ENCODE measurements at places on chromosomes 6 and 20. TPM values are rescaled to one million over a fixed set of nuclear protein-coding genes. Genes with fewer than 3 reads are reported as not detected.

AVP gene
- not detected for total RNA-seq

WFDC10B gene
- not detected for total RNA-seq

DNA sequence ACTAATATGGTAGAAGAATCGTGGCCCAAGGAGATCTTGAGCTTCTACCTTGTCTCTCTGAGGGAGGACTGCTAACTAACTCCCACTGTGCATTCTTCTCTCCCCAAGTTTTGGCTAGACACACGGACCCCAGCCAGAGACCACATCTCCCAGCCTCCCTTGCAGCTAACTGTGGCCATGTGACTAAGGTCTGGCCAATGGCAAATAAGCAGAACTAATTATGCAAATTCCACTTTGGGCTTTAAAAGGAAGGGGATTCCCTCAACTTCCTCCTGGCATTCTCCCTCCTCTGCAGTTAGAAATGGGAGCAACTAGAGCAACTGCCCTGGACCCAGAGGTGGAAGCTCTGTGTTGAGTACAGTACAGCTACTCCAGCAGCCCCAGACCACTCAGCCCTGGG is 15.4 kb downstream of the BPIFA2 start:
- DNase-seq: no peak

BPIFB4 gene
- not detected for total RNA-seq

- DNase-seq: no peak
These were observed 5.3 kb downstream of the ANKRD6 start for GRCh38 chr6:89438248-89438647.

DNA sequence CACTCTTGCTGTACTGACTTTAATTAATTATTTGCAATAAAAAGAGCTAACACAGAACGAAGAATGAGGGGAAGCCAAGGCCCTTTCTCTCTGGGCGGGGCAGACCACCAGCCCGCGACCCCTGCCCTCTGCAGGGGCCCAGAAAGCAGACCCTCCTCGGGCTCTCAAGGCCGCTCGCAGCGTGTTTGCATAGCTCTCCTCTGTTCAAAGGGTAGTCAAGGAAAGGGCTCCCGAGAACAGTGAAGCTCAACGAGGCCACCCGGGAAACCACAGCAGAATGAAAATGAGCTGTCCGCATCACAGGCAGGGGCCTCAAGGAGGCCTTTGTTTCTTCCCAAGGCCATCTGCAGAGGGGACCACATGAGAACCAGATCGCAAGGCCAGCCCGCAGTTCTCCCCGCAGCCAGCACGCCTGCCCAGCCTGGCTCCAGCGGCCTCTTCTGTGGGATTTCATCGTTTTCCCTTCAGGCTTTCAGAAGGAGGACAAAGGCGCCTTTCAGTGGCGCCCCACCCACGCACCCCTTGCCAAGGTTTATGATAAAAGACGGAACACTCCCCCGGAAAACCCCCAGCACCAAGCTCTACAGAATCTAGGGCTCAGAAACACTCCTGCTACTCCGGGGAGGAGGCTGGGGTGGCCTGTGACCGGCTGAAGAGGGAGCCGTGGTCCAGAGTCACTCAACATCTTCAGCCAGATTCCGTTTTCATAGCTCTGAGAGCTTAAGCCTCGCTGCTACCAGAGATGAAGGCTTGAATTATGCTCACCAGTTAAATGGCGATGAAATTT is 25.3 kb downstream of the ACSS1 start:
- no peak for DNase-seq

TMX4 gene
- total RNA-seq: 91.1 TPM

GRCh38 chr6:168104636-168105035 is 25.6 kb upstream of the FRMD1 start:
- DNase-seq: no peak

- DNase-seq: no peak
These were observed 29.0 kb upstream of the TCP11 start for GRCh38 chr6:35170166-35170565.

DNA sequence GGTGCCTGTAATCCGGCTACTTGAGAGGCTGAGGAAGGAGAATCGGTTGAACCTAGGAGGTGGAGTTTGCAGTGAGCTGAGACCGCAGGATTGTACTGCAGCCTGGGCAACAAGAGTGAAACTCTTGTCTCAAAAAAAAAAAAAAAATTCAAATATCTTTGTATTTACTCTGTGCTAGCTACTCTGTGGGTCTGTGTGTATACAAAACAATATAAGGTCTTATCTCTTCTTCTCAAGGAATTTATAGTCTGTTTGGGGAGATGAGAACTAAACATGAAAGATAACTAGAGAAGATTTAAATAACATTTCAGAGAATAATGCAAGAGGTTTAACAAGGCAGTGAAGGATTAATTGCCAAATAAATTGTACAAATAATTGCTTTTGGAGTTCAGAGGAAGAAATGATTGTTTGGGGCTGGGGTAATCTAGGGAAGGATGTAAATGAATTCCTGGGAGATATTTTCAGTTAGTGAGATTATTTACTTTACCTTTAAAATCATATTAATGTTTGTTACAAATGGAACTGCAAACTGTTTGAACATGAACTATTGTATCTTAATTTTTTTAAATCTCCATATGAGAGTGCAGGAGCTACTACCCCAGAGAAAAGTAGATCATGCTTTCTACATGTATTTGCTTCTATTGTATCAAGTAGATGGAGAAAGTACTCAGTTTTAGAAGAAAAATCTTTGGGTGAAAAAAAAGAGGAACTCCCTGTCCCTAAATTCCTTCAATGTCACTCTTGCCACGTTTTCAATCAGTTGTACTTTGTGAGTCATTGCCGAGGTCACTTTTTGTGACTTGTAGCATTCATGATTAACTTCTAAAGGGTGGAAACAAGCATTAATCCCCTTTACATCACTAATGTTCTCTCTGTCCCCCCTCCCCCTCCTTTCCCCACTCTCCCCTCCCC is 39.0 kb downstream of the NCOA3 start:
- DNase-seq: no peak

- no peak for DNase-seq
These were observed 103.2 kb upstream of the PRDM1 start for GRCh38 chr6:105982761-105983540.

GRCh38 chr20:58076405-58076804 is 152.0 kb downstream of the ANKRD60 start:
- DNase-seq: no peak

DNA sequence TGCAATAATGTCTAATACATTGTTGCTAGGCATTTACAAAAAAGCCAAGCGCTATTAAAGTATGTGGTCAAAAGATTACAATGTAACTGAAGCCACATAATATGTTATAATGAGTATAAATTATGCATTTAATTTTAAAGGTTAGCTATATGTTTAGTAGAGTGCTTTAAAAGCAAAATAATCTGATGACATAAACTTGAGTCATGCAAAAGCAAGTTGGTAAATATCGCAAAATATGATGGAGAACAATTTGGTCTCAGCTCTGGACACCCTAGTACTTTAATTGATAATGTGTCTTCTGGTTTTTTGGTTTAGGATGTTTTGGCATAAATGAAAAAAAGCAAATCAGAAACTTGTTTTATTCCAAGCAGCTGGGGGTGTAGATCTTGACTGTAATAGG is 188.6 kb upstream of the RREB1 start:
- DNase-seq: no peak

GPR63 gene
- total RNA-seq: 1.8 TPM

GRCh38 chr6:45112711-45113110 is 215.4 kb upstream of the RUNX2 start:
- DNase-seq: no peak

CALHM4 gene
- total RNA-seq: not detected

PTCHD4 gene
- total RNA-seq: 1.1 TPM

RHAG gene
- total RNA-seq: not detected

PSORS1C1 gene
- total RNA-seq: 3.9 TPM

GRCh38 chr20:2206957-2207769 is 88.6 kb upstream of the TGM3 start:
- peak; percentile 90 for DNase-seq

DNA sequence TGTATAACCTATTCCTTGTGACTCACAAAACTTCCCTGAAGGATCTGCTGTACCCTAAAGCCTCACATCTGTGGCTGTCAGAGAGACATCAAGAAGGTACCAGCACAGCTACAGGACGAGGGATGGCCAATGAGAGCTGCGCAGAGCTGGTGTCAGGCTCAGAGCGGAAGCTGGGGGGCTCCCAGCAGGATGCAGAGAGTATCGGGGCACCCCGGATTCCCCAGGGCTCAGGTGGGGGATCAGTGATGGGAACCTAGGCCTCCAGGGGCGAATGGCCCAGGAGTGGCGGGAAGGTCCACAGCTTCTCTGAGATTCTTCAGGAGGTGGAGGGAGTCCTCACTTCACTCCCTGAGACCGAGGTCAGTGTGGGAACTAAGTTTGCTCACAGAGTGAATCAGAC is 30.9 kb upstream of the SMOC2 start:
- DNase-seq: no peak

DNA sequence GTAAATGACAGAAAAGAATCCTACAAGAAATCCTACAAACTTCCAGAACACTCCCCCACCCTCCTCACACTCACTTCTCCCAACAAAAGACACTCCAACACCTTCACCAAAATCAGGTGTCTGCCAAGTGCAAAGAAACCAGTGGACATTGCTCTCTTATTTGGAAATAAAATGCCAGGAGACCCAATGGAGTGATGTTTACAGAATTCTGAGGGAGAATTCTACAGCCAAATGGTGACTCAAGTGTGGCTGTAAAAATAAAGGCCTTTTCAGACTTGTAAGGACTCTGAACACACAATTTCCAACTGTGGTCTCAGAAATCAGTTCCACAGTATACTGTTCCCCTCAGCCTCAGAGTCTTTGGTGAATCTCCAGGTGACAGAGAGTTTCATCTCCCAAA is 109.6 kb upstream of the CARMIL1 start:
- DNase-seq: no peak

DNA sequence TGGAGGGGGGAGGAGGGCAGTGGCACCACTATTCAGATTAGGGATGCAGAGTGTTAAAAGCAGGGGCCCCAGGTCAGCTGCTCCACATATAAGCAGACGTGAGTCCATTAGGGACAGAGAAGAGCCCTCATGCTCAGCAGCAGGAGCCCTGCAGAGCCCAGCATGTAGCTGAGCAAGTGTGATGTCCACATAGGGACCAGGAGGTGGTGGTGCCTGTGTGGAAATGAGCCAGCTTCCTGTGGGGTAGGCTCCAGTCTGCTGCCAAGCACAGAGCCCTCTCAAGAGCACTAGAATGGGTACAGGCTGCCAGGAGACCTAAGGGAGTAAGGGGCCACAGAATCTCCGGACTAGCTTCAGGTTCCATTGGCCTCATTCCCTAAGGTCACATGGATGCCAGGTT is 57.9 kb upstream of the MLN start:
- no peak for DNase-seq

LY6G6F gene
- total RNA-seq: not detected

ARHGAP18 gene
- 3.5 TPM for total RNA-seq

MYLK4 gene
- total RNA-seq: 0.51 TPM

DNA sequence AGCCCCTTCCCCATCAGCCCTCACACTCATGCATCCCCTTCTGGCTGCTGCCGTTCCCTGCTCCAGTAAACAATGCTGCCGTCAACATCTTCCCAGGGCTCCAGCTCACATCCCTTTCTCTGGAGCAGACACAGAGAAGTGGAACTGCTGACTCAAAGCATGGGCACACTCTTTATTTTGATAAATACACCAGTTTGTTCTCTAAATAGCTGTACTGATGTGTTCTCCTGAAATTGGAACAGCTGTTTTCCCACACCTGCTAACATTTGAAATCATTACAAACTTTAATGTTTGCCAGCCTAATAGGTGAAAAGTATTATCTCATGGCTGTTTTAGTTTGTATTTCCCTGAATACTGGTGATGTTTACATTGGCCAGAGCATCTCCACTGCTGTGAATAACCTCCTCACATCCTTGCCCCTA is 102.1 kb upstream of the NXT1 start:
- DNase-seq: no peak

- DNase-seq: no peak
These were observed 170.7 kb upstream of the KCNK16 start for GRCh38 chr6:39493174-39493573.

NEU1 gene
- total RNA-seq: 19.4 TPM

DNA sequence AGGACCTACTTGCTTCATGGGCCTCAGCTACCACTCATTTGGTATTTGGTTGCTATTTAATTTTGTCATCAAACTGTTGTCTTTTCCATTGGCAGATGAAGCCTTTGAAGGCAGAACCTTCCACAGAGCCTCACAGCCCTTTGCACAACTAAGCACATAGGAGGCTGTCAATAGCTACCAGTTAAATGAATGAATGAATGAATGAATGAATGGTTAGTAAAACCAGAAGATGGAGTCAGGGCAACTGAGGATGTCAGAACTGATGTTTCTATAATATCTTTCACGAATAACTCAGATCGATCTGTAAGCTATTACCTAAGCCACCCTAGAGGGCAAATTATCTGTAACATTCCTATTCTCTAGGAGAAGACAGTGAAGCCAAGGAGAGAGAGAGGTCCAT is 19.1 kb downstream of the BNIP5 start:
- DNase-seq: no peak

SLC26A8 gene
- total RNA-seq: 0.13 TPM

DNA sequence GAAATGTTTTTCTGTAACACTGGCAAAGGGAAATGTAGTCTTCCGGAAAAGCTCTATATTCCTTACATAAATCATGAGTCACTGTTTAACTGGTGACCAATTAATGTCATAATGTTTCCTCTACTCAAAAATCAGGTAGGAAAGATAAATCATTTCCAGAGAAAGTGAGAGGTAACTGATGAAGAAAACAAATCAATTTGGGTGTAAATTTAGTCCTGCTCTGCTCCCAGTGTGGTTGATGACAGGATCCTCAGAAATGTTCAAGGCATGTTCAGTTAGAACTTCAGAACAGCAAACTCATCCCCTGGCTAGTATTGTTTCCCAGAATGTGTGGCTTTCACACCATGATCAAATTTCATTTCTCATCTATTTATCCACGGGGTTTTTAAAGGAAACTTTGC is 38.8 kb upstream of the SPACA1 start:
- DNase-seq: no peak

GRCh38 chr6:14784596-14785492 is 461.0 kb upstream of the JARID2 start:
- no peak for DNase-seq

ALDH8A1 gene
- total RNA-seq: 0.57 TPM

E2F1 gene
- total RNA-seq: 2.3 TPM

- DNase-seq: no peak
These were observed 235.0 kb downstream of the HTR1B start for GRCh38 chr6:77228279-77228678.

HLA-DPB1 gene
- 32.8 TPM for total RNA-seq

DNA sequence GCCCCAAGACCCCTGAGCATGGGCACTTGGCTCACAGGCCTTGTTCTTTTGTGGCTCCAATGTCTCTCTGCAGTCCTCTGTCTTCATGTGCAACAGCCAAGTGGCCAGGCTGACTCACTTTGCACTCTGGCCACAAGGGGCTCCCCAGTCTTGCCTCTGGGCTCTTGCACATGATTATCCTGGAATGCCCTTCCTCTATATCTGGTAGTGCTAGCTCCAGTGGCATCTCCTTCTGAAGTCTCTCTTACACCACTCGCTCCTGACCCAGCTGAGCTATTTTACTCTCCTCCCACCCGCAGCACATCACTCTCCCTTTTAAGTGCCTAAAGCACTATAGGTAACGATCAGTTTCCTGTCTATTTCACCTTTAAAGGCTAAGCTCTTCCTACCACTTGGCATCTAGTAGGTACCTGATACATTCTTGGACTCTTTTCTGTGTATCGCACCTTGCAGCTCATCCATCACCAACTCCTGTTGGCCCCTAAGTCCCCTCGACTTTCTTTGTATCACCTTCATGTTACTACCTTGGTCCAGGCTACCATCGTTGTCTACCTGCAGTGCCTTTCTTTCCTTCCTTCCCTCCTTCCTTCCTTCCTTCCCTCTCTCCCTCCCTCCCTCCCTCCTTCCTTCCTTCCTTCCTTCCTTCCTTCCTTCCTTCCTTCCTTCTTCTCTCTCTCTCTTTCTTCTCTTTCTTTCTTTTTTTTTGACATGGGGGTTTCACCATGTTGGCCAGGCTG is 211.9 kb upstream of the RNF24 start:
- no peak for DNase-seq
